ENCODE measurements at places on chromosomes 1 and 21.

DNA sequence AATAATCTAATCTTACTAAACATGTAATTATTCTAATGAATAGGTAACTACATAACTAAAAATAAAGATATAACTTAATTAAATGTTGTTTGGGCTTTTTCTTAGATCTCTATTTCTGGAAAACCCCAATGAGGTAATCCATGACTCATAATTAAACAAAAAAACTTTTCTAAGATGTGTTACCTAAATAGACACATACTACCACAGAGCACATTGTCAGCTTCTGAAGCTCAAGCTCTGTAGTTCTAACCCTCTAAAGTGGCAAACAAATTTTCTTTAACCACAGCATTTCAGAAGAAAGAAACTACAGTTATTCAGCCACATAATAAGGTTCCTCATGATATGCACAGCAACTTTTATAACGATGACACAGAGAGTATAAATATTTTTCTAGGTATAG, 4.2 kb downstream of the OR6K3 start:
- H3K36me3 ChIP-seq, result no peaks in the 10 kb centered on the region
- no peak for DNase-seq
- no peak overlapping the region for H3K4me3 ChIP-seq
- H3K4me1 ChIP-seq, result no peaks in the 10 kb centered on the region

DNA sequence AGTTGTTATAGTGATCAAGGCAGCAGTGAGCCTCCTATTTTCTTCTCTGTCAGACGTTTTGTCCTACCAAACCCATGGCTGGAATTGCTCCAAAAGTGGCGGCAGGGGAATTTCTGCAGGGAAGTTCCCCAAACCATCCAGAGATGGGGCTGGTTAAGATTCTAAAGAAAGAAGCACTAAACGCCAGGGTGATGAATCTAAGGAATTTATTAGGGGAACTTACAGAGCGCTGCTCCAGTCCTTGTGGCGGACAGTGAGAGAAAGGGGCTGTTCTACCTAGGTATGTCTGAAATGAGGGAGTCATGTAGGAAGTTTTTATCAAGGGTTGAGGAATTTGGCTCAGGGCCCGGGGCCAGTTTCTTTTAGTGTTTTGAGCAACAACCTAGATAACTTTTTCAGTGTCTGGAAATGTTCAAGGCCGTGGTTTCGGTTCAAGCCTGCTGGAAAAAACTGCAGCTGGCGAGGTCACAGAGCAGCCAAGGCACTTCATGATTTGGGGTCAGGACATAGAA, 222.4 kb upstream of the B3GALT2 start:
- no peaks in the 10 kb centered on the region for H3K27me3 ChIP-seq
- peak overlapping the region; percentile 53 for H3K27ac ChIP-seq
- H3K36me3 ChIP-seq, result no peaks in the 10 kb centered on the region

GRCh38 chr1:68464891-68465290, 15.1 kb upstream of the RPE65 start:
- H3K27me3 ChIP-seq, result no peaks in the 10 kb centered on the region
- H3K27ac ChIP-seq, result no peak overlapping the region
- no peaks in the 10 kb centered on the region for H3K36me3 ChIP-seq

- H3K27me3 ChIP-seq, result no peaks in the 10 kb centered on the region
- H3K36me3 ChIP-seq, result no peaks in the 10 kb centered on the region
- peaks cover 3% of the 10 kb centered on the region for H3K4me1 ChIP-seq
- peak; percentile 54 for DNase-seq
- H3K27ac ChIP-seq, result no peak overlapping the region
Observed at GRCh38 chr1:7616953-7617352, 154.1 kb upstream of the VAMP3 start.

- H3K4me3 ChIP-seq, result no peak overlapping the region
- no peak overlapping the region for H3K27ac ChIP-seq
- H3K4me1 ChIP-seq, result no peaks in the 10 kb centered on the region
- H3K36me3 ChIP-seq, result peaks cover 38% of the 10 kb centered on the region
Observed at GRCh38 chr21:37139154-37139553, 66.1 kb downstream of the TTC3 start.

DNA sequence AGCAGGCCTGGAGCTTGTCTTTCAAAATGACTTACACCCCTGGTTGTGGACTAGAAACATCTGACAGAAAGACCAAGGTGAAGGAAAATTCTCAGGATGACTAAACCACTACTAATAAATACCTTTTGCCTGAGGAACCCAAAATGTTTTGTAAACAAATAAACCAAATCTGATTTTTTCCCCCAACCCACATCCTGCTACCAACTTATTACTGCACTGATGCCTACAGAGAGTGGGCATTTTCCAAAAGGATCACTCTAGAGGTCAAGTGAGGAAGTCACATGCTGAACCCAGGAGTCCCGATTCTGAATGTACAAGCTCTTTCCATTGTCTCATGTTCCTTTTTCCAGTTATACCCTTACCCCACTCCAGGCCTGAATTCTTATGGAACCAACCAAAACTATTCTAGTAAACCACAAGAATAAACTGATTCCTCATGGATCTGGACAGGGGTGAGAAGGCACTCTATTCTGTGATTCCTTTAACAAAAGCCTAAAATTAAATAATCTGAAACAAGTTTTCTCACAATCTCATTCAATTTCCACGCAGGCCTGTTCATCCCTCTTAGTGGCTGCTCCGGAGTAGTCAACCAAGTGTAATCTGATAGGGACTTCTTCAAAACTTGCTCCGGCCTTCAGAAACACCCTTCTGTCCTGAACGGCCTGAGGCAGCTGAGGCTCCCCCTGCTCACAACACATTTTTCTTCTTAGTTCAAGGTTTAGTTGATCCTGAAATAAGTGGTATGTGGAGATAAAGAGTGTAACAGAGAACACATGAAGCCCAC, 1.4 kb downstream of the PI4KB start:
- no peaks in the 10 kb centered on the region for H3K27me3 ChIP-seq
- H3K36me3 ChIP-seq, result peaks cover 10% of the 10 kb centered on the region
- H3K4me1 ChIP-seq, result peaks cover 35% of the 10 kb centered on the region
- H3K27ac ChIP-seq, result no peak overlapping the region
- H3K4me3 ChIP-seq, result peak overlapping the region; percentile 95

DNA sequence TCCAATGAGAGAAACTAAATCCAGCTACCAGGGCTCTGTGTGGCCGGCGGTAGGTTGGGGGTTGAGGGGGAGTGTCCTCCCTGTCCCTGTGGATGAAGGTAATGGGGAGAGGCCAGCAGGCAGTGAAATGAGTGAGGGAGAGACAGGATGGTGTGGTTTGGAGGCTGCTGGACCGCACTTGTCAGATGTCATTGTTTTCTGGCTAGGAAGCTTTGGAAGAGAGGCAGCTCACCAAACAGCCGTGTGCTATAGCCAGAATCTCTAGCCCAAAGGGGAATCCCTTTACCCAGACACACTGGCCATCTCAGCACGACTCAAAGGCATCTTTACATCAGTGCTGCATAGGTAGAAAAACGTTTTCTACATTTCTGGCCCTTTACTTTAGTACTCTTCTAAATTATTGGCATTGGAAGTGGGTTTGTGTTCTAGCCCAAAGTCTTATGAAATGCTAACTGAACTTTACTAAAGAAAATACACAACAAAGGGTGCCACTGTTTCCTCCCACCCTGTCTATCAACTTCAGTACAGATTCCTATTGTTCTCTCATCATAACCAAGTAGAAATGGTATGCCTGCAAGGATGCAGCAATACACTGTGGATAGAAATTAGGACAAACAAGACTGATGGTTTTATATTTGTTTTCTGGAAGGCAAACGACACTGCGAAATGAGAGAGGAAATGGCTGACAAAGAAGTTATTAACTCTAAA, 95.9 kb upstream of the COA6 start:
- H3K27ac ChIP-seq, result no peak overlapping the region
- no peak for DNase-seq
- H3K27me3 ChIP-seq, result peaks cover 2% of the 10 kb centered on the region
- no peak overlapping the region for H3K4me3 ChIP-seq
- no peaks in the 10 kb centered on the region for H3K4me1 ChIP-seq

DNA sequence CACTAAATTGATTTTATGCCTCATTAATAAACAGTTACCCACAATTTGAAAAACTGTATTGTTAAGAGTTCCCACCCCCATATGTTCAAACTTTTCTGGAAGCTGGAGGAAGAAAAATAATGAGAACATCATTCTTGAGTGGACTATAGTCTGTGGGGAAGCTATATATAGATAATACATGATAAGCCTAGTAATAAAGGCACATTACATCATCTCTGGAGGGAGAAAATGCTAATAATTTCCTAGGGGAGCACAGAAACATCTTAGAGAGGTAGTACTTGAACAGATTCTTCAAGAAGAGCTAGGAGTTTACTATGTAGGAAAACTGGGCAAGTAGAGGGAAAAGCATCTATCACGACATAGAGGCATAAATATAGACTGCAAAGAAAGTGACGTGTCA, 19.6 kb downstream of the CYP2J2 start:
- H3K36me3 ChIP-seq, result no peaks in the 10 kb centered on the region
- no peak overlapping the region for H3K27ac ChIP-seq
- H3K27me3 ChIP-seq, result no peaks in the 10 kb centered on the region
- no peak for DNase-seq
- H3K4me1 ChIP-seq, result no peaks in the 10 kb centered on the region

- no peak overlapping the region for H3K4me3 ChIP-seq
- H3K4me1 ChIP-seq, result peaks cover 4% of the 10 kb centered on the region
- DNase-seq, result no peak
- no peaks in the 10 kb centered on the region for H3K27me3 ChIP-seq
Observed at GRCh38 chr1:201656311-201657032, 117.5 kb downstream of the NAV1 start.

GRCh38 chr1:99469550-99469971, 176.4 kb upstream of the PALMD start:
- H3K27ac ChIP-seq, result no peak overlapping the region
- H3K27me3 ChIP-seq, result no peaks in the 10 kb centered on the region
- DNase-seq, result no peak
- H3K4me1 ChIP-seq, result no peaks in the 10 kb centered on the region
- H3K4me3 ChIP-seq, result no peak overlapping the region

GRCh38 chr1:185435696-185436379, 118.8 kb upstream of the IVNS1ABP start:
- no peaks in the 10 kb centered on the region for H3K27me3 ChIP-seq
- H3K4me1 ChIP-seq, result no peaks in the 10 kb centered on the region
- no peak overlapping the region for H3K4me3 ChIP-seq
- H3K36me3 ChIP-seq, result no peaks in the 10 kb centered on the region
- DNase-seq, result no peak

- H3K36me3 ChIP-seq, result no peaks in the 10 kb centered on the region
- DNase-seq, result peak; percentile 31
- H3K27ac ChIP-seq, result peak overlapping the region; percentile 91
Observed at GRCh38 chr21:36966821-36967768, 626 bp upstream of the HLCS start.

DNA sequence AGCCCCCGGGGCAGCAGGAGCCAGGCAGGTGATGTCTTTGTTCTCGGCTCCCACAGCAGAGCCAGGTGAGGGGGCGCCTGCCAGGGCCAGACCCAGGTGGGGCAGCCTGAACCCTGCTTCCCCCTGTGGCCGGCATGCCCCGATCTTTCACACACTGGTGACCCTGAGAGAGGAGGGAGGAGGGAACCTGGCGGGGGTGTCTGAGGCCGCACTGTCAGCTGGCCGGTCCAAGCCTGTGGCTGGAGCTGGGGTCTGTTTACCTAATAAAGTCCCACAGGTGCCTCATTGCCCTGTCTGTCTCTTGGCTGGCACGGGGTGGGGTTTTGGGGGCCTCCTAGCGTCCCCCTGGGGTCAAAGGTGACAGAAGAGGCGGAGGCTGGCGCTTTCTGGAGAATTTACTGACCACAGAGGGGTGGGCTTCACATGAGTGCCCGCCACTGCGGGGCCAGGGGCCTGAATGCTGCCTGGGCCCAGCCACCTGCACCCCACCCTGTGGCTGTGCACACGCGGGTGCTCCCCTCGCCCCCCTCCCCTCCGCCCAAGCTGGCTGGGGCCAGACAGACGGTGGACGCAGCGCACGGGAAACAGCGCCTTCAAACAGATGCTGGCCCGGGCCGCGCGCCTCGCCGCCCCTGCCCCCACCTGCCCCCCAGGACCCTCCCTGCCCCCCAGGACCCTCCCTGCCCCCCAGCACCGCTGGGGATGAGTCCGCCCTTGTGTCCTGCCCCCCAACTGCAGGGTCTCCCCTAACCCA, 5.8 kb downstream of the TMEM240 start:
- no peaks in the 10 kb centered on the region for H3K36me3 ChIP-seq
- no peaks in the 10 kb centered on the region for H3K4me1 ChIP-seq
- no peak overlapping the region for H3K27ac ChIP-seq
- DNase-seq, result no peak
- no peak overlapping the region for H3K4me3 ChIP-seq

DNA sequence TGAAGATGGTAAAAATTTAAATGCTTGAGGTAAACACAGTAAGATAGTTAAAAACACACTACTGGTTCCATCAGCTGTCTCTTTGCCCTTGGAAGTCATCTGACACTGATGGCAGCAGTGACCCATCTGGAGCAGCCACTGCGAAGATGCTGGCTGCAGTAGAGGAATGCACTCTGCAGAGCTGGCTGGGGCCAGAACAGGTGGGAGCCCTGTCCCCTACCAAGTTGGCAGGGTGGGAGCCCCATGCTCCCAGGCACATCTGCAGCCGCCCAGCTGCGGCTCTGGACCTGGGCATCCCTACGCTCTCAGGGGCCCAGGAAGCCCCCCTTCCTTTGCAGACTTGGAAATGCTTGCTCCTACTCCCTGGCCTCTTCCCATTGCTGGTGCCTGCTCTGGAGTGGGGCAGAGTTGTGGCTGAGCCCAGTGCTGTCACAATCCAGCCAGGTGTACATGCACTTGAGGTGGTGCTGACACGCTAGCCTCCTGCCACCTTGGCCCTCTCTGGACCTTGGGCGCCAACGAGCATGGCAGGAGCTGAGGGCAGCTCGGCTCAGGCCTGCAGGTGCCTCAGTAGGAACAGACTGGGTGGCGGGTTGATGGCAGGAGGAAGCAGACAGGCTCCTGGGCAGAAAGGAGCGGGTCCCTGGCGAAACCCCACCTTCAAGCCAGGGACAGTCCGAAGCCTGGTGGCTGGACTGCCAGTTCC, 227.0 kb downstream of the FGGY start:
- no peaks in the 10 kb centered on the region for H3K4me1 ChIP-seq
- DNase-seq, result no peak
- no peaks in the 10 kb centered on the region for H3K27me3 ChIP-seq
- H3K36me3 ChIP-seq, result no peaks in the 10 kb centered on the region
- H3K27ac ChIP-seq, result no peak overlapping the region

Data from tibial artery (tissue), 4 donors.